ENCODE measurements at places on chromosomes 1 and 21. TPM values are rescaled to one million over a fixed set of nuclear protein-coding genes. Genes with fewer than 3 reads are reported as not detected.

MGST3 gene
- 388 TPM for total RNA-seq

CDC20 gene
- total RNA-seq = 220 TPM

CA6 gene
- not detected for total RNA-seq

CYP4A22 gene
- not detected for total RNA-seq

CNTN2 gene
- total RNA-seq = not detected

F13B gene
- total RNA-seq = not detected

AK4 gene
- total RNA-seq = 14.0 TPM

PYGO2 gene
- 22.2 TPM for total RNA-seq

RAB7B gene
- 1.1 TPM for total RNA-seq

PLPPR5 gene
- total RNA-seq = 4.3 TPM

RUNX1 gene
- total RNA-seq = 2.0 TPM

PYHIN1 gene
- not detected for total RNA-seq

AADACL3 gene
- total RNA-seq = not detected

RHOU gene
- total RNA-seq = 0.81 TPM

RGS13 gene
- total RNA-seq = not detected

Data from Caki2 (cell line).